ENCODE measurements at places on chromosomes 2 and 18.

DNA sequence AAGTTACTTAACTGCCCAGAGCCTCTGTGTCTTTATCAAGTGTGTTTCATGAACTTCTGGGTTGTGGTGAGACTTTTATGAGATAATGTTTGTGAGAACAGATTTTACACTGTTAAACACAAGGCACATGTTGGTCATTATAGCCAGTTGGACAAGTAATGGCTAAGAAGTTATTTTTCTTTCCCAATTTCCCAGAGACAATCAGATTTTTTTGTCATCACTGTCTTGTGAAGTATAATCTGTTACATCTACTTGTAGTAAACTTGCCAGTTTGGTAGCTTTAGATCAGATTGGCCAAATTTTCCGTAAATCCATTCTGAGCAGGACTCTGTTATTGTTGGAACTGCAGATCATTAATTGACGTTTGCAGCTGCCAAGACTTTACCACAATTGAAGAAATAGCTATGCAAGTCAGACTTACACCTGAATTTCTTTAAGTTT, 838.8 kb downstream of the SLC4A3 start:
- DNase-seq, result no peak

DNA sequence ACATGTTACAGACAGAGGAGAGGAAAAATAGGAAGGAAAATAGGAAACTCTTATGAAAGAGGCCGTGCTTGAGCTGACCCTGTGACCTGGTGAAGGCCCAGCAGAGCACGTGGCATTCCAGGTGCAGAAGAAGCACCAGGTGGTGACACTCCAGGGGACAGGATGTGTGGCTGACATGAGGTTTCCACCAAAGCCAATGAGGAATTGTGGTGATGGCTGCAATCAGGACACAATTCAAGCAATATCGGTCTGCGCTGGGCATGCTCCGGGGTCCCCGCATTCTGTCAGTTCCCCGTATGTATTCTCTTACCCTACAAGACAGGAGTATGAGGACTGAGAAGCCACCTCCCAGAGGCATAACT, 504.2 kb downstream of the EIPR1 start:
- DNase-seq, result no peak

- no peak for DNase-seq
Observed at GRCh38 chr2:85935170-85935745, 46.5 kb upstream of the ST3GAL5 start.

DNA sequence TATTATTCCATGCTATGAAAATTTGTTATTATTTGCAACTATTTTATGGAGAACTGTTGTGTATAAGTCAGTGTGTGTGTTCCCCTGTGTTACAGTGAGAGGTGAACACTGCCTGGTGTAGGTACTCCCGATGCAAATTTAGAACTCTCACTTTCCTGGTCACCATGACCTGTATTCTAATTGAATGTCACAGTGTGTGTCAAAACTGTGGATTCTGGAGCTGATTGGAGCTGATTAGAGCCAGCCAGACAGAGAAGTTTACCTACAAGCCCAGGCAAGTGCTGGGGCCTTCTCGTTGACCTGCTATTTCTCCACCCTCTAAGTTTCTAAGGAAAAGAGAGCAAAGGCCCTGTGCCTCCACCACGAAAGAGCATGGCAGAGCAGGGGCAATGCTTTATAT, 216.0 kb downstream of the NYAP2 start:
- DNase-seq, result no peak

GRCh38 chr18:24273596-24273995, 124.0 kb downstream of the OSBPL1A start:
- DNase-seq, result no peak

- no peak for DNase-seq
Observed at GRCh38 chr18:70169747-70170146, 35.7 kb downstream of the RTTN start.

DNA sequence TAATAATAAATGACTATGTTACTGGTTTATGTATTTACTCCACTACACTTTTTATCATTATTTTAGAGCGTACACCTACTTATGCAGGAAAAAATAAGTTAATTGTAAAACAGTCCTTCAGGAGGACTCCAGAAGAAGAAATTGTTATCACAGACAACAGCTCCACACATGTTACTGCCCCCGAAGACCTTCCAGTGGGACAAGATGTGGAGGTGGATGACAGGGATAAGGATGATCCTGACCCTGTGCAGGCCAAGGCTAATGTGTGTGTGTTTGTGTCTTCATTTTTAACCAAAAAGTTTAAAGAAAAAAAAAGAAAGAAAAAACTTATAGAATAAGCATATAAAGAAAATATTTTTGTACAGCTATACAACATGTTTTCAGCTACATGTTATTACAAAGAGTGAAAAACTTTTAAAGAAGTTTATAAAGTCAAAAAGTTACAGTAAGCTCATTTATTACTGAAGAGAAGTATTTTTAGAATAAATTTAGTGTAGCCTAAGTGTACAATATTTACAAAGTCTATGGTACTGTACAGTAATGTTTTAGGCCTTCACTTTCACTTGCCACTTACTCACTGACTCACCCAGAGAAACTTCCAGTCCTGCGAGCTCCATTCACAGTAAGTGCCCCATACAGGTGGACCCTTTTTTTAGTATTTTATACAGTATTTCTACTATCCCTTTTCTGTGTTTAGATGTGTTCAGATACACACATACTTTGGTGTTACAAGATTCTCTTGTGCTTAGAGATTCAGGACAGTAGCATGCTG, 7.5 kb downstream of the TGFBRAP1 start:
- DNase-seq, result no peak

DNA sequence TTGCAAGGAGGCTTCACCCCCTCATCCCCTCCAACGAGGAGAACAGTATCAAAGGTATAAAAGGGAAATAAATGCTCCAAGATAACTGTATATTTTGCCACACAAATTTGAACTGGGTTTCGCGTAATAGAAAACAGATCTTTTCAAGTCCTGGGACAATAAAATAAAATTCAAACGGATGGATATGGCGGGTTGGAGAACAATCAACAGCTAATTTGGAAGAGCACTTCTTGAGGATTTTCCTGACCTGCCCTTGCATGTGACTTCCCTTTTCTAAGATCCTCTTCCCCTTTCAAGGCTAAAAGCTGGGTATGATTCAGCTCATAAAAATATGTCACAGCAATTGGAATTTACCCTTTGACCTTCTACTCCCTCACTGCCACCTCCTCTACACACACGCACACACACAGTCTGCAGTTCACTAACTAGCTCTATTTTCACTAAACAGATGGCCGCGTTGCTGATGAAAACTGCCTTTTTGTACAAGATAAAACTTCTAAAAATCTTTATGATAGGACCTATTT, 386.9 kb downstream of the FIGN start:
- no peak for DNase-seq

- DNase-seq, result no peak
Observed at GRCh38 chr2:119574864-119575263, 30.6 kb downstream of the CFAP221 start.

GRCh38 chr2:8451273-8451672, 230.6 kb upstream of the ID2 start:
- DNase-seq, result no peak

GRCh38 chr2:57617318-57617717, 429.3 kb upstream of the VRK2 start:
- DNase-seq, result no peak

DNA sequence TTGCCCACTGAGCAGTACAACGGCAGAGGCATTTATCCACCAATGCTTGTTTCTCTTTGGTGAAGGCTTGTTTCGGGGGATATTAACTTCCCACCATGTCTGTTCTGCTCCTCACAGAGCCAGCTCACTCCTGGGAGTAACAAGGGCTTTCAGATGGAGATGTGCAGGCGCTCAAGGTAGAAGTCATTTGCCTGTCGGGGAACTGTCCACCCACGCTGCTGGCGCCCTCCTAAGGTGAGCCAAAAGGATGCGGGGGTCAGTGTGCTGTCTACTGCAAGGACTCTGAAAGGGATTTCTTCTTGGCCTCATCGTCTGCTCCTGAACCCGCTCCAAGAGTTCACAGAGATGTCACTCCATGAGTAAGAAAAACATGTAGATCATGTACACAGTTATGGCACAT, 57.0 kb upstream of the CYRIA start:
- DNase-seq, result no peak

GRCh38 chr18:79221136-79221535, 151.9 kb downstream of the ATP9B start:
- no peak for DNase-seq

GRCh38 chr2:73243884-73244570, 9.9 kb downstream of the CCT7 start:
- peak; percentile 63 for DNase-seq

DNA sequence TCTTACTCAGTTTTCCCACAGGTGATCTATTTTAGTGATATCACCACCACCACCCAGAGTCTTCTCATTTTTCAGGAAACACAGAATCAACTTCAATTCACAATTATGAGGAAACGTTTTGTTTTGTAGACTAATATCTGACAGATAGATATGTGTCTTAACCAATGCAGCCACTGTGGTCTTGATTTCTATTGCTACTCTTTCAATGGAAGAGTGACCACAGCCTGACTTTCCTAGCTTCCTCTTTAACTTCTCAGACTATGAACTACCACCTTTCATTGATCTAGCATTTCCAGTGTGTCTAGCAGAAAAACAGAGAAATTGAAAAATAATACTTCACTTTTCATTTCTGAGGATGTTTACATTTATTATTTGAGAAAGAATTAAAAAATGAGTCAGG, 20.5 kb downstream of the ADAM17 start:
- DNase-seq, result no peak

DNA sequence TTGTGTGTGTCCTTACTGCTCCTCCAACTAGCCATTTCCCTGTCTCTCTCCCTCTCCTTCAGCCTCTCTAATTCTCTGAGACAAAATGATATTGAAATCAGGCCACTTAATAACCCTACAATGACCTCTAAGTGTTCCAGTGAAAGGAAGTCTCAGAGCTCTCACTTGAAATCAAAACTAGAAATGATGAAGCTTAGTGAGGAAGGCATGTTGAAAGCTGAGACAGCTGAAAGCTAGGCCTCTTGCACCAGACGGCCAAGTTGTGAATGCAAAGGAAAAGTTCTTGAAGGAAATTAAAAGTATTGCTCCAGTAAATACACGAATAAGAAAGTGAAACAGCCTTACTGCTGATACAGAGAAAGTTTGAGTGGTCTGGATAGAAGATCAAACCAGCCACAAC, 72.9 kb downstream of the PRKCE start:
- DNase-seq, result no peak

- DNase-seq, result no peak
Observed at GRCh38 chr18:78641689-78642231, 337.9 kb upstream of the SALL3 start.

- no peak for DNase-seq
Observed at GRCh38 chr2:9735335-9735734, 104.5 kb upstream of the YWHAQ start.

All from NCI-H2081 (cell line).